ENCODE measurements at places on chromosomes 6 and 20.

DNA sequence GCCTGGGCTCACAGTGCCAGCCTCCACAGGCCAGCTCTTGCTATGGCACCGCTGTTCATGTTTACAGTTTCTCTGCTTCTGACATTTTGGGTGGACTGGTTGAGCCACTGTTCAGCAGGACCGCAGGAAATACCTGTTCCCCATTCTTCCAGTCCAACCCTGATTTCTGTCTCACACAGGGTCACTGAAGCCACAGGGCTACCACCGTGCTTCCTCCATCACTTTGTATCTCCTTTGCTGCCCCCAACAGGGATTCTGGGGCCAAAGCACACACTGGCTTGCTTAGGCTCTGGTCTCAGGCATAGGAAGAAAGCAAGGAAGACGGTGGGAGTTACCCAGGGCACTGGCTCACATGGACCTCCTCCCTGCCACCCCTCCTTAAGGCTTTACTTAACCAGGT, 164.5 kb downstream of the UNC5CL start:
- no peak for DNase-seq

DNA sequence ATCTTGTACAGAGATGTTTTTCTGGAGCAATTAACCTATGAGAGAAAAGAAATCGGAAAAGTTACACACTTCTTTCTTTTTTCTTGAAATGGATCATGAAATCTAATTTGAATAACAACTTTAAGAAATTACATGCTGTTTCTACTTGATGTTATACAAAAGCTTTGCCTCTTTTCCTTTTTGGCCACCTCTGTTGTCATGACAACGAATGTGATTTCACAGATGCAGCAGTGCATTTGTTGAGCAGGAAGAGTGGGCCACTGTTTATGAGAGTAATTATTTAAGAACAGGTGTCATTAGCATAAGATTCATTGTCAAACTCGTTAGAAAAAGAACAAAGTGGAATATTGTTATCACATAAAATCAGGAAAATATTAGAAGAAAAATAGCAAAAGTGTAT, 148.3 kb upstream of the IMPG1 start:
- DNase-seq, result no peak

- peak; percentile 41 for DNase-seq
Measured at GRCh38 chr6:73798592-73798991, 102.6 kb downstream of the CD109 start.

DNA sequence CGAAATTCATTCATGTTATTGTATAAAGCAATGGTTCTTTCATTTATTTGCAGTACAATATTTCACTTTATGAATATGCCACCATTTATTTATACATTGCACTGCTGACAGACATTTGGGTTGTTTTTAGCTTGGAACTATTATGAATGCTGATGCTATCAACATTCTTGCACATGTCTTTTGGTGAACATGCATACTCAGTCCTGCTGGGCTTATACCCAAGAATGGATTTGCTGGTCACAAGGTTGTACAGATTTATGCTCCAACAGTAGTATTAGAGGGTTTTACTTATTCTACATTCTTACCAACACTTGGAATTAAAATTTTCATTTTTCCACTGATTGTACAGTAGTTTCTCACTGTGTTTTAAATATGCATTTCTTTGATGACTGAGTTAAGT, 126.2 kb downstream of the PTPRK start:
- no peak for DNase-seq

Data from LNCaP clone FGC (cell line).